ENCODE measurements at places on chromosomes 6 and 20. TPM values are rescaled to one million over a fixed set of nuclear protein-coding genes. Genes with fewer than 3 reads are reported as not detected.

ANGPT4 gene
- not detected for total RNA-seq

CCDC170 gene
- total RNA-seq = not detected

GRCh38 chr20:6769903-6770785 is 2.7 kb downstream of the BMP2 start:
- H3K27me3 ChIP-seq = peaks cover 16% of the 10 kb centered on the region
- H3K4me1 ChIP-seq = no peaks in the 10 kb centered on the region
- no peak for DNase-seq
- H3K36me3 ChIP-seq = no peaks in the 10 kb centered on the region

DNA sequence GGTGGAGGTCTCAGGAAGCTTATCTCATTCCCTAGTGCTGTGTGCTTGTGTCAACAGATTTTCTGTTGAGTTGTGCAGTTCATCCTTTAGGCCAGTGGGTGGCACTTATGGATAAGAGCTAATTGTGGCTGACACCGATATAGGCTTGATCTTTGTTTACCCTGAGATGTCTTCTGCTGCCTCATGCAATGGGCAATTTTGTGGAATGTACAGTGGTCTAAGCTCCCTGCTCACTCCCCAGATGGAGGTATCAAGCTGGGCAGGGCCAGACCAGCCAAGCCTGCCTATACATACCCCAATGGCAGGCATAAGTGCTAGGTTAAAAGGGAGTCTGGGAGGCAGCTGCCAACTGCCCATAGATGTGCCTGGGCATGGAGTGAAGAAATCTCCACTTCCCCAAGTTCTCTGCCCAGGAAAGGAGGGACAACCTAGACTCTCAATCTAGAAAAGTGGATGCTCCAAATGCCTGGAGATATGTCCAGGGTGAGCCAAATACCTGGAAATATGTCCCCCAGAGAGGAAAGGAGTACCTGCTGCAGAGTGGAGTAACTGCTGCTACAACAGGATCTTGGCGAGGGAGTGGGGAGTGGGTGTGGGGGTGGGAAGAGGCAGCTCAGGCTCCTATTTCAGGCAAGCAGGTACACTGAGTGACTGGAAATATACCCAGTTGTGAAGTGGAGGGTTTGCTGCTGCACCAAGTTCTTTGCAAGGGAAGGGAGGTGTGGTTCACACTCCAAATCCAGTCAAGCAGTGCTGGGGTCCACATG is 53.2 kb upstream of the ARG1 start:
- H3K4me1 ChIP-seq = no peaks in the 10 kb centered on the region
- DNase-seq = peak; percentile 52
- H3K4me3 ChIP-seq = no peak overlapping the region
- H3K27me3 ChIP-seq = peaks cover 5% of the 10 kb centered on the region

DNA sequence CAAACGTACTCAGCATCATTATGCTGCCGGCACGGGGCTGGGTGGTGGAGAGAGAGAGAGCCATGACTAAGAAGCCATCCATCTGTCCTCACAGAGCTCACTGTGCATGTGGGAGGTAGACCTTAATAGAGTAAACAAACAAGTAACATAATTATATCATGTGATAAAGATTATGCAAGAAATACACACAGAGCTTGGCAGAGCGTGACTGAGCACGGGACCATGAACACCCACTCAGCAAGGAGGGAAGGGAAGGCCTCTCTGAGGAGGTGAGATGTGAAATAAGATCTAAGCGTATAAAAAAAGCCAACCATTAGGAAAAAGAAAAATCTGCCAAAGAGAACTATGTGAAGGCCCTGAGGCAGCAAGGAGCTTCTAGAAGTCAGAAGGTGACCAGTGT is 207.5 kb downstream of the PTPRT start:
- no peaks in the 10 kb centered on the region for H3K4me1 ChIP-seq
- H3K27ac ChIP-seq = no peak overlapping the region
- no peak overlapping the region for H3K4me3 ChIP-seq
- DNase-seq = no peak
- no peaks in the 10 kb centered on the region for H3K36me3 ChIP-seq

Measured in CD4-positive, CD25-positive, alpha-beta regulatory T cell (primary cell).